ENCODE measurements at places on chromosomes 1 and 21. TPM values are rescaled to one million over a fixed set of nuclear protein-coding genes. Genes with fewer than 3 reads are reported as not detected.

Gene MRPL39
- 19.7 TPM for total RNA-seq

Gene AJAP1
- 0.97 TPM for total RNA-seq

Gene H6PD
- total RNA-seq = 107 TPM

Gene HTR6
- not detected for total RNA-seq

Gene CACNA1E
- not detected for total RNA-seq

All from uterus (tissue), 4 donors.